ENCODE measurements at places on chromosomes 4 and X.

DNA sequence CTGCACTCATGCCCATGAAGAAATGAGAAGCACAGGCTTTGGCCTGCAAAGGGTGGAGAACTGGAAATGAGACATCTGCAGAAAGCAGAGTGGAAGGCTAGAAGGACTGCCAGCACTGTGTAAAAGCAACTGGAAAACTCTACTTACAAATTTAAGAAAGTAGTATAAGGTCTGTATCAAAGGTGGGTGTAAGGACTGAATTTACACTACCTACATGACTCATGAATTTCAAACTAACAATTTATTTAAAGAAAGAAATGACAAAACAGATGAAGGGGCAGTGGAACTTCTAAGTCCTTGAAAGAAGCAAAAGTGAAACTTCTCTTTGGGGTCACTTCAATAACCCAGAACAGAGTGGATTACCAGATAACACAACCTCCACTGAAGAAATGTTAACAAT, 71.2 kb downstream of the SLC10A7 start:
- DNase-seq = no peak

- DNase-seq = no peak
Measured at GRCh38 chr4:37139987-37140386, 104.6 kb upstream of the NWD2 start.

- no peak for DNase-seq
Measured at GRCh38 chr4:100421361-100421978, 96.4 kb downstream of the EMCN start.

GRCh38 chr4:147794787-147795413, 63.0 kb downstream of the ARHGAP10 start:
- no peak for DNase-seq

DNA sequence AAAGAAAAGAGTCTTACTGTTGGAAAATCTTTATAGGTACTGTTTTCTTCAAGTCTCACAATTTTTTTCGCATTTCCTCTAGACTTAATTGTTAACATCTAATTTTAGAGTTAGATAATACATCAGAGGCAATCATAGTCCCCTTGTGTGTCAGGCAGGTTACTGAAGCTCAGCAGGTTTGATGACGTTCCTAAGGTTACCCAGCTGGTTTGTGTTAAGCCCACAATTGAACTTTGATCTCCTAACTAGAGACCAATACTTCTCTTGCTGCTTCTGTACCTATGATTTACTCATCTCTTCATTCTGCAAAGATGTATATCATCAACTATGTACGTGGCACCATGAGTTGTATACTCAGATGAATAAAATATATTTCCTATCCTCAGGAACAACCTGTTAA, 131.6 kb upstream of the STIM2 start:
- no peak for DNase-seq

- DNase-seq = no peak
Measured at GRCh38 chr4:3307486-3307885, 14.7 kb downstream of the RGS12 start.

- peak; percentile 19 for DNase-seq
Measured at GRCh38 chrX:15790769-15791290, 546 bp downstream of the ZRSR2 start.

DNA sequence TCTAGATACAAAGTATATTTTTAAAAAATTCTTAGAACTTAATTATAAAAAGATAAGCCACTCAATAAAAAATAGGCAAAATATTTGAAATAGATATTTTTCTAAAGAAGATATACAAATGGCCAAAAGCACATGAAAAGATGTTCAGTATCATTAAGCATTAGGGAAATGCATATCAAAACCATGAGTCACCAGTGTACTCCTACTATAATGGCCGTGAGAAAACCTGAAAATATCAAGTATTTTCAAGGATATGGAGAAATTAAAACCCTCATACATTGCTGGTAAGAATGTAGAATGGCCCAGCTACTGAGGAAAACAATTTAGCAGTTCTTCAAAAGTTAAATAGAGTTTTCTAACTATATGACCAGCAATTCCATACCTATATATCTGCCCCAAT, 337.9 kb downstream of the CAMK2D start:
- DNase-seq = no peak

DNA sequence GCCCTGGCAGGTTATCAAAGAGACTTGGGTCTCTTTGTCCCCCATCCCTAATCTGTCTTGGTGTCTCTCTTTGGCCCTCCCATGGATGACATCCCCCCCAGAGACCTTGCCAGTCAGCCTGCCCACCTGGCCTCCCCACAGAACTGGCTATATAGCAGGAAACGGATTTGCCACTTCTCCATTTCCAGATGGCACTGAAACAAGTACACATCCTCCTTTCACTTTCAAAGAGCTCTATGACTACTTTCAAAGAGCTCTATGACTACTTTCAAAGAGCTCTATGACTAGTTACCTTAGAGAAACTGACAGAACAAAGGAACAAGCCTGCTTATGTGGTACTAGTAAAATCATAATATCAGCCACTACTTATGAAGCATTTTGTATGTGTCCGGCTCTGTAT, 175.3 kb downstream of the MAML3 start:
- no peak for DNase-seq

DNA sequence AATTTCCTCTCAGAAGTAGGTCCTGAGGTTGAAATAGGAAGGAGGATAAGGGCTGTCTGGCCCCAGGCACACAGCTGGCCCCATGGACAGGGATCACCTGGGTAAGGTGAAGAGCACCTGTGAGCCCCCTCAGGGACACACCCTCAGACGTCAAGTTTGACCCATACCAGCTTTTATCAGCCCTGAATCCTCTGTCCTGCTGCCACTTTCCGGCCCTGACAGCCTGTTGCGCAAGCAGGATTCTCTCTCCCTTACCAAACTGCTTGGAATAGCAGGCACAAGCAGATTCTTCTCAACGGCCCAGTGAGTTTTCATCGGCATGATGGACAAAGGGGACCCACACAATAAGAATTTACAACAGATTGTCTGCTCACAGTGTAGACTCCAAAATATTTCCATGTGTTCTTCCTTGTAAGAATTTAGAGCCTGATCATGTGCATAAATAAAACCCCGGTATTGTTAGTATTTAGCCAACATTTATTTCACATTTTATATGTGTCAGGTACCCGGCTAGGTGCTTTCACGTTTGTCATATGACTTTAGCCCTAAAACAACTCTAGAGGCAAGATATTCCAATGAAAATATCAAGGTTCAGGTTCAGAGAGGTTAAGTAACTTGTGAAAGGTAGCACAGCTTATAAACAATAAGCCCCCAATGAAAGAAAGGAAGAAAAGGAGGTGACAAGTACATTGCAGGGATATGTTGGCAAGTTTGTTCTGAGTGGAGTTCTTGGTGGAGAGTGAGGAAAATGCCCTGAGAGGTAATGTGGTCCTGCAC, 107.2 kb upstream of the KIT start:
- no peak for DNase-seq

DNA sequence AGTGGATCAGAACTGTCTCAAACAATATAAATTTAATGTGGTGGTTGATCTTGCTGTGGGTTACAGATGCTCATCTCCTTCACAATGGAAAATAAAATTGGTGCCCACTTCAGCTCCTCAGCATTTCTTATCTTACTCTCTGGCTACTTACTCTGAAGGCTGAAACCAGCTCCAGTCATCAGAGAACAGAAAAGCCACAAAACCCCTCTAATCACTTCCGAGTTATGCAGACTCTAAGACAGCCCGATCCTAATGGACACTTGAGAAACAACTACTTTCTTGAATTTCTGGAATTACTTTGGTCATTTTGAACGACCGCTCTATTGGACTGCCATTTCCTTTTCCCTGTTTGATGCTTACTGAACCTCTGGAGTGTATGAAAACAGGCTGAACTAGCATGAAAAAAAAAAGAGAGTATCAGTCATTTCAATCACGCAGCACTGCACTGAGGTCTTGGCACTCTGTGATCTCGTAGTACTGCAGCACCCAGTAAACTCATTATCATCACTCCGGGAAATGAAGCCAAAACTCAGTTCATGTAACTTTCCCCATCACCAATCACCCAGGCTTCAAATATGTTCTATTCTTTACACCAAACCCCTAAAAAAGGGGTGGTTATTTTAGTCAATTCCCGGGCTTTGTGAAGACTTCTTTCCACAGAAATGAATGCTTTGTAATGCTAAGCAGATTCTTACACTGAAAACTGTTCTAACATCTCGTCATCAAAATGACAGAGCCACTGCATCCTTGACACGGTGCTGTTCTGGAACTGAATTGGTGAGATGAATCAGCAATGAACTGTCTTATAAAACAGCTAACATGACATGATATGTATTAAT, 54.5 kb downstream of the TSPAN5 start:
- peak; percentile 35 for DNase-seq

DNA sequence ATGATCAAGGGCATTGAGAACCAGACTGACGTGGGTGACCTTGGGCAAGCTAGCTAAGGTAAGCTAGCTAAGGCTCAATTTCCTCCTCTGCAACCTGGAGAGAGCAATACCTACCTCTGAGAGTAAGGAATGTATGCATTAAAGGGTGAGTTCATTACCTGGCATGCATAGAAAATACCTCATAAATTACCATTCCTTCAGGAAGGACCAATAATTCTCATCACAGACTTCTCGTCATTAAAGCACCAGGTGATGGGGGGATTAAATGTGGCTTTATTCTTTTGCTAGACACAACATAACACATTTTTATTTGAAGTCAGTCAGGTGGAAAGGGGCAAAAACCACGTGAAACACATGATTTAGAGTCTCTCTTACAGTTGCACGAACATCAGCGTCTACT, 21.5 kb downstream of the EGFL6 start:
- DNase-seq = no peak

DNA sequence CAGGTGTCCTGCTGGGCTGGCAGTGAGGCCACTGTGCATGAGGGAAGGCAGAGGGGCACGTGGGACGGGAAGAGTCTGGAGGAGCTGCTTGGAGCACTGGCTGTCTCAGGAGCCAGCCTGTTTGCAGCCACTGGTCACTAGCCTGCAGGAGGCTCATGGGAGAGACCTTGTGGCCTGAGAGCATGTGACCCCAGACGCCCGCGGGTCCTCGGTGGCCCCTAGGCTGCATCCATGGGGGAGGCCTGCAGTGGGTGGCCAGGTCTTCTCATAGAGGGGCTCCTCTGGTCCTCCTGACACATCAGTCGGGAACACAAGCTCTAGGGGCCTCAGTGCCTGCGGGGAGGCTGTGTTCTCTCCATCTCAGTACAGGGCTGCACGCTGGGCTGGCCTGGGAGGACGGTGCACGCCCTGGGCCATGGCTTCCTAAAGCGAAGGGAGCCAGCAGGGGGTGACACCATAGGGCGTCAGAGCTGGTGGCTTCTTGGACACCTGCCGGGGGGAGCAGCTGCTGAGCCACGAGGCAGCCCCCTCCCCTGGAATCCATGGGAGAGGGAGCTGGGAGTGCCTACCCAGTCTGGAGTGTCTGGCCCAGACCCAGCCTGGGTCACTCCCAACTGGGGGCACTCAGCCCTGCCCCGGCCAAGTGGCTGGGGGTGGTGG, 12.3 kb downstream of the NAT8L start:
- no peak for DNase-seq

DNA sequence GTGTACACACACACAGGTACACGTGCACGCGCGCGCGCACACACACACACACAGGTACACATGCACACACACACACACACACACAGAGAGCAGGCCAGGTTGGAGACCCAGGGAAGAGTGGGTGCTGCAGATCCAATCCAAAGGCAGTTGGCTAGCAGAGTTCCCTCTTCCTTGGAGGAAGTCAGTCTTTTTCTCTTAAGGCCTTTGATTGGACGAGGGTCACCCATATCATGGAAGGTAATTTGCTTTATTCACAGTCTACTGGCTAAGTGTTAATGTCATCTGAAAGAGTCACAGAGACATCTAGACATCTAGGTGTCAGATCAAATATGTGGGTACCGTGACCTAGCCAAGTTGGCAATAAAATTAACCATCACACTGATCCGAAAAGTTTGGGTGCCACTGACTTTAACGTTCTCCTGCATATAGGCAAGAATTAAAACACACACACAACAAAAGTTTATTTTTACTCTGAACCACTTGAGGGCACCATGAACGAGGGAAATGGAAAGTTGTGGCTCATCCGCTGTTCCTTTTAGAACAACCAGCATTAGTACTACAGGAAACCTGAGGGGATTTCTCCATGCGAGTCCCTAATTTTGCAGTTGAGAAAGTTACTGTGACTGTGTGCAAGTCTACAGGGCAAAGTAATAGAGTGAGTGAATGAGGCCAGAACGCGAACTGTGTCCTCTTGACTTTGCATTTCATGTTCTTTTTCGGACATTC, 66.0 kb upstream of the STOX2 start:
- DNase-seq = no peak

DNA sequence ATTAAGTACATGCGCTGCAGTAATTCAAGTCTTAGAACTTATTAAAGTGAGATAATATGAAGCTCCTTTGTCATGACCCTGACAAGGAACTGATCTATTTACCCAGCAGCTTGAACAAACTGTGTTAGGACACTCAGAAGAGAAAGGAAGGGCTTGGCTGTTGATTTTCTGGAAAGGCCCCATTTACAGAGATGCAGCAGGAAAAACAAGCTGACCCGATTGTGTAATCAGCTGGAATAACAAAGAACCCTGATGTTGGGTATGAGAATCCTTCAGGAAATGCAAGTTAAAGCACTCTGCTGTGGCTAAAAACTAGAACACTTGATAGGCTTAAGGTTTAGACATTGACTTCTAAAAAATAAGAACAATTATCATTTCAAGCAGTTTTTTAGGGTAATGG, 64.8 kb downstream of the TBC1D9 start:
- DNase-seq = no peak

- no peak for DNase-seq
Measured at GRCh38 chr4:56817840-56818491, 3.5 kb downstream of the SPINK2 start.

- no peak for DNase-seq
Measured at GRCh38 chr4:13481569-13481968, 2.6 kb downstream of the RAB28 start.

- no peak for DNase-seq
Measured at GRCh38 chrX:108250654-108251579, 159.3 kb downstream of the ATG4A start.

DNA sequence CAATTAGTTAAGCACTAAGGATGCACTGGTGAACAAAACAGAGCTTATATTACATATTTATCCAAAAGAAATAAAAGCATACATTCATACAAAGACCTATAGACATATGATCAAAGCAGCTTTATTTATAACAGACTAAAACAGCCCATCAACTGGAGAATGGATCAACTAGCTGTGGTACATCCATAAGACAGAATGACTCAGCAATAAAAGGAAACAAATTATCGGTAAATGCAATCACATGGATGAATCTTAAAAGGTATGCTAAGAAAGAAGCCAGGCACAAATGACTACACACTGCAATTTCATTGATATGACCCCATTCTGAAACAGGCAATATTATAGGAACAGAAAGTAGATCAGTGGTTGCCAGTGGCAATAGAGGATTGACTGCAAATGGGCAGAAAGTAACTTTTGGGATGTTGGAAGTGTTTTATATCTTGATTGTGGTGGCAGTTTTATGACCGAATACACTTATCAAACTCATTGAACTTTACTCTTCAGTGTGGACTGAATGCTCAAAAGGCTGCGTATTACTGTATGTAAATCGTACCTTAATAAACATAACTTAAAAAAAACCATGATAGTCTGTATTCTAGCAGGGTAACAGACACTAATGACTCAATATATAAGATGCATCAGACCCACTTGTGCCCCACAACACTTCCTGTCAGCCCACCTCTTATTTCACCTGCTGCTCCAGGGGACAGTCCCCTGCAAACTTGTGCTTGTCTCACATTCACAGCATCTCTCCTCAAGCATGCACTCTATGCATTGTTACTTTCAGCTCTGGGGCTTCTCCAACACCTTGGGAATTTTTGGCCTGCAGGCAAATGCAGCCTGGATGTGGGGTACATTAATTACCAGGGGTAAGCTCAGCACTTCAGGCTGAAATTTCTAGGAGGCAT, 59.1 kb downstream of the MID1IP1 start:
- DNase-seq = no peak

All from HAP-1 (cell line).